AG08396 (cell line): ENCODE measurements at places on chromosomes 7 and 10.

GRCh38 chr7:12257582-12257981 is 46.5 kb downstream of the TMEM106B start:
- peak; percentile 30 for DNase-seq

DNA sequence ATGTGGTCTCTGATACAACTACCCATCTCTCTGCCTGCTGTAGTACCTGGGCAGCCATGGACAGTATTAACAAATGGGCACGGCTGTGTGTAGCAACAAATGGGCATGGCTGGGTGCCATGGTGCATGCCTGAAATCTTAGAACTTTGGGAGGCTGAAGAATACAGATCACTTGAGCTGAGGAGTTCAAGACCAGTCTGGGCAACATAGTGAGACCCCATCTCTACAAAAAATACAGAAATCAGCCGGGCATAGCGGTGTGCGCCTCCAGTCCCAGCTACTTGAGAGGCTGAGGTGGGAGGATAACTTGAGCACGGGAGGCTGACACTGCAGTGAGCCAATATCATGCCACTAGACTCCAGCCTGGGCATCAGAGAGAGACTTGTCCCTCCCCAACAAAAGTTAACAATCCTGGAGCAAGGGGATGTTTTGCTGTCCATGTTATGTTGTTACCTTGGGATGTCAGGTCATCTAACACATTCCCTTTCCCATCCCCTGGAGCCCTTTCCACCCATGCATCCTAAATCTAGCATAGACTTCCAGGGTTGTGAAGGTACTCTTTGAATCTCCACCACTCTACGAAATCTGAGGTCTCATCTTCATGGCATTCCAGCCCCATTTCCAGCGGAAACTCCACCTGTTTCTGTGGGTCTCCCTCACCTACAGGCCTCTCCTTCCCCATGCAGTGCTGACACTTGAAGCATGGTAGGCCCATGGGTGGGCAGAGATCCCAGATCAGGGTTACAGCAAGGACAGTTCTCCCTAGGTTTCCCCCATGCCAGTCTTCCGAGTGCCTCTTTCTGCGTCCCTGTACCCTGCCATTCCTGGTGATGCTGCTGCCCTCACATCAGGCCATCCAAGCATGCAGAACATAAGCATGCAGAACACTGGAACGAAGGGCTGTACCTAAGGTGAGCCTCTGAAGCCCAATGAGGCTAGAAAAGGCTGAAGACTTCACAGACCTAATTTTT is 13.1 kb downstream of the FXYD4 start:
- DNase-seq: no peak

DNA sequence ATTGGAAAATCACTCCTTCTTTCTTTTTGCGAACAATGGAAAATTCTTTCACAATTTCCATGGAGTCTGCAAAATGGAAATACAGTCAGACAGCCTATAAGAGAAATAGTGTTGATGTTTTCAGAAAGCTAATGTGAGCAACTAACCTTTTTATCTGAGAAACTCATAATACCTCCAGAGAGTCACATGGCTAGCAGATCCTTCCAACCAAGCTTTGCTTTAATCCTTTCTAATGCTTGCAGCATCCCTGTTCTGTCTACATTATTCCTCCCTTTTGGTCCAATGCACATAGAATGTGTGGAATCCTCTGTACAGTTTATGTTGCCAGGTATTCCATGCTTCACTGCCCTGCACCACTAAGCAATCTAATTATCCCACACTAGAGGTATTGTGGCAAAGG is 717.5 kb upstream of the LRRN3 start:
- no peak for DNase-seq

- DNase-seq: no peak
These were observed 12.1 kb downstream of the MYOZ1 start for GRCh38 chr10:73629165-73629564.

DNA sequence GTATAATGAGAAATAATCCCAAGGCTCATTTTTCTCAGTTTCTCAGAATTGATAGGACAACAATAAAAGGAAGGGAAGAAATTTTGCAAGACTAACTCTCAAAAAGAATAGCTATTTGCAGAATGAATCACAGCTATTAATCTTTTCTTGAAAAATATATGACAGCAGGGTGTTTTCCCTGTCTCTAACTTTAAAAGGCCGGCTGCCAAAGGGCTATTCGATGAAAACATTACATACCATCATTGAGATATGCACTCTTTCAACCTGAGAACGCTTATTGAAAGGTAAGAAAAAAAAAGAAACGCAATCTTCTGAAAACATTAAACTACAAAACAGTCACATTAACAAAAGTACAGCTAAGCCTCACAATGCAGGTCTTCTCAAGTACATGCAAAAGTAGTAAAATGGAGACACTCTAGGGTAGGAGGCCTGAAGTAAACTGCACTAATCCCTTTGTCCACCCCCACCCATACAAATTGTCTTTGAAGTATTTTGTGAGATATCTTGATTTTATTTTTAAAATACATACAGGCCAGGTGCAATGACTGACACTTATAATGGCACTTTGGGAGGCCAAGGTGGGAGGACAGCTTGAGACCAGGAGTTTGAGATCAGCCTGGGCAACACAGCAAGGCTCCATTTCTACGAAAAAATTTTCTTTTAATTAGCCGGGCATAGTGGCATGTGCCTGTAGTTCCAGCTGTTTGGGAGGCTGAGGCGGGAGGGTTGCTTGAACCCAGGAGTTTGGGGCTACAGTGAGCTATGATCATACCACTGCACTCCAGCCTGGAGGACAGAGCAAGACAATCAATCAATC is 83.0 kb downstream of the PARD3 start:
- DNase-seq: no peak

- peak; percentile 66 for DNase-seq
These were observed 1.9 kb downstream of the HIPK2 start for GRCh38 chr7:139775829-139776266.
